Adrenal gland (tissue), 19 donors: ENCODE measurements at places on chromosomes 3 and 15. TPM values are rescaled to one million over a fixed set of nuclear protein-coding genes. Genes with fewer than 3 reads are reported as not detected.

CYP19A1 gene
- total RNA-seq: 0.65 TPM

- H3K27me3 ChIP-seq: no peaks in the 10 kb centered on the region
- peaks cover 51% of the 10 kb centered on the region for H3K4me1 ChIP-seq
- no peak overlapping the region for H3K27ac ChIP-seq
- no peak for DNase-seq
- H3K4me3 ChIP-seq: no peak overlapping the region
- no peaks in the 10 kb centered on the region for H3K36me3 ChIP-seq
Measured at GRCh38 chr3:107660306-107660976, 137.7 kb downstream of the BBX start.

DNA sequence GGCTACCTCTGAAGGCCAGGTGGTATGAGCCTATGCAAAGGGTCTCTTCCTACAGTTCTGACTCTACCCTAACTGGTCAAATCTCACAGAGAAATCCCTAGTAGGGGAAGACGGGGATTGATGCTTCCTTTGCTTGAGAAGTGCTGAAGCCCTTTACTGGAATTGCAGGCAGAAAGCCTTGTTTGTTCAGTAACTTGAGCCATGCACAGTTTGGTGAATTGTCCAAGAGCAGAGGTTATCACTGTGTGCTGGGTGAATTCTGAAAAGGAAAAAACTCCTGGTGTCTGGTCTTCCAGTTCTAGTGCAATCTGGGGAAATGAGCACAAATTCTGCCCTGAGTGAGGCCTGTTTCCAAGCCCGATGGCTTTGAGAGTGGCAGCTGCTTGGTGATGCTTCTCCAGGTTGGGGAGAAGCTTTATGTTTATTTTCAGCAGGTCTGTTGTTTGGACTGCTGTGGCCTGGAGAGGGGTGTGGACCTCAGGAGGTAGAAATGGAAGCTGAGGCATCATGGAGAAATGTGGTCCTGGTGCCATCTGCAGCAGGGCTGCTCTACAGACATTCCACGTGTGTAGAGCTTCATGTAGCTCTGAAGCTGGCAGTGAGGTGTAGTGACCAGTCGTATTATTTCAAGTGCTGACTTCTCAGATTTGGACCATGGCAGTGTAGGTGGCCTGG lies 60.9 kb downstream of the ARNT2 start:
- no peaks in the 10 kb centered on the region for H3K27me3 ChIP-seq
- H3K4me3 ChIP-seq: no peak overlapping the region
- no peaks in the 10 kb centered on the region for H3K36me3 ChIP-seq
- no peak overlapping the region for H3K27ac ChIP-seq
- H3K4me1 ChIP-seq: no peaks in the 10 kb centered on the region

- H3K27ac ChIP-seq: no peak overlapping the region
- H3K27me3 ChIP-seq: no peaks in the 10 kb centered on the region
- no peak for DNase-seq
- no peak overlapping the region for H3K4me3 ChIP-seq
Measured at GRCh38 chr3:138468886-138469285, 34.5 kb downstream of the ESYT3 start.

FAM98B gene
- total RNA-seq: 20.6 TPM

COLQ gene
- 0.60 TPM for total RNA-seq

DNA sequence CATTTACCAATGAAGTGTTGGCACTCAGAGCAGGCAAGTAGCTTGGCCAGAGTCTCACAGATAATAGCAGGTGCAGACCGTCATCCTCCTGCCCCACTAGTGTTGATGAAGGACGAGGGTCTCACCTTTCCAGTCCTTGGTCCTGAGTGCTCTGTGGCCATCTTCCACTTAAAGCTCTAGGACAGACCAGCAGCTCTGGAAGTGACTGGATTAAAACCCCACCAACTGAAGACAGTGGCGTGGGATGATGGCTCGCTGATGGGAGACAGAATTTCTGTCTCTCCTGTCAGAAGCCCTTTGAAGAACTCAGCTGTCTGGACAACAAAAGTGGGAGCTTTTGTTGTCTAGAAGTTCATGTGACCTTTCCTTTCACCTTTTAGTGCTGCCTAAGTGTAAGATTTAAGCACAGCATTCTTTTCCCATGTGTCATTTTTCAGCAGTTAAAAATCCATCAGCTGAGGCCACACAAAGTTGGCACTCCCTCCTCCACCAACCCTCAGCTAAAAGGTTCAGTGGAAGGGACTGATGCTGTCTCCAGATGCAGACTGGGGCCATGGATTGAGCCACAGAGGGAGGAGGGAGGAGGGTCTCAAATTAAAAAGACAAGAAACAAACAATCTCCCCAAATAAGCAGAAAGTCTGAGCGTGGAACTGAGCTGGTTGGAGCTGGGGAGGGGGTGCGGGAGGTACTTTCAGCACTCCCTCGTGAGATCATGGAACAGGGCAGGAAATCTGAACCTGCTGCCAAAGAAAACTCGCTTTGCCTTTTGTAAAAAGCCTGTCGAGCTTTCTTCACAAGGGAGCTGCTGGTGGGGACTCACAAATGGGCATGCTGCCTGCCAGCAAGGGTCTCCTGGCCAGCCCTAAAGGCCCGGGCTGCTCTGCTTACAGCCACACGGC lies 148.5 kb upstream of the CTDSPL start:
- no peak overlapping the region for H3K27ac ChIP-seq
- peak; percentile 29 for DNase-seq
- H3K36me3 ChIP-seq: no peaks in the 10 kb centered on the region
- H3K4me3 ChIP-seq: no peak overlapping the region
- peaks cover 43% of the 10 kb centered on the region for H3K4me1 ChIP-seq

ST3GAL6 gene
- 60.5 TPM for total RNA-seq

- H3K4me1 ChIP-seq: peaks cover 4% of the 10 kb centered on the region
- no peaks in the 10 kb centered on the region for H3K27me3 ChIP-seq
- no peak overlapping the region for H3K4me3 ChIP-seq
- H3K27ac ChIP-seq: no peak overlapping the region
- H3K36me3 ChIP-seq: no peaks in the 10 kb centered on the region
Measured at GRCh38 chr3:31670136-31670535, 137.4 kb downstream of the STT3B start.

- no peaks in the 10 kb centered on the region for H3K36me3 ChIP-seq
- no peak overlapping the region for H3K27ac ChIP-seq
- no peak overlapping the region for H3K4me3 ChIP-seq
- peaks cover 11% of the 10 kb centered on the region for H3K4me1 ChIP-seq
Measured at GRCh38 chr3:188516515-188516914, 362.6 kb downstream of the LPP start.

PTPN23 gene
- 33.1 TPM for total RNA-seq

DNA sequence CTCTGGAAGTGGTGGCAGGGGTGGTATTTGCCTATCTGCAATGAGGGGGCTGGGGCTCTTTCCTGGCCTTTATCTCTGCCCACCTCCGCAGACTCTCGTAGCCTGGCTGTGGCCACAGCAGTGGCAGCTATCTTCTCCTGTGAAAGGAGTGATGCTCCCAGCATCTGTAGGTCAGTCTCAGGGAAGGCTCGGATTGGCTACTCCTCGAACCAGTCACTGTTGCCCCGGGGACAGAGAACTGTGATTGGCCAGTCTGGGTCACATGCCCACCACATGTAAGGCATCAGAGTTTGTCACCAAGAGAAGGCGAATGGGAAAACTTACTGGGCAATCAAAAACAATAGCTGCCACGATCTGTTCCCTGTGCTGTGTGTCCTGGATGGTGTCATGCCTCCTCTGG lies 30.1 kb upstream of the FGD5 start:
- H3K4me1 ChIP-seq: no peaks in the 10 kb centered on the region
- no peaks in the 10 kb centered on the region for H3K27me3 ChIP-seq
- no peak for DNase-seq
- no peak overlapping the region for H3K27ac ChIP-seq

DNA sequence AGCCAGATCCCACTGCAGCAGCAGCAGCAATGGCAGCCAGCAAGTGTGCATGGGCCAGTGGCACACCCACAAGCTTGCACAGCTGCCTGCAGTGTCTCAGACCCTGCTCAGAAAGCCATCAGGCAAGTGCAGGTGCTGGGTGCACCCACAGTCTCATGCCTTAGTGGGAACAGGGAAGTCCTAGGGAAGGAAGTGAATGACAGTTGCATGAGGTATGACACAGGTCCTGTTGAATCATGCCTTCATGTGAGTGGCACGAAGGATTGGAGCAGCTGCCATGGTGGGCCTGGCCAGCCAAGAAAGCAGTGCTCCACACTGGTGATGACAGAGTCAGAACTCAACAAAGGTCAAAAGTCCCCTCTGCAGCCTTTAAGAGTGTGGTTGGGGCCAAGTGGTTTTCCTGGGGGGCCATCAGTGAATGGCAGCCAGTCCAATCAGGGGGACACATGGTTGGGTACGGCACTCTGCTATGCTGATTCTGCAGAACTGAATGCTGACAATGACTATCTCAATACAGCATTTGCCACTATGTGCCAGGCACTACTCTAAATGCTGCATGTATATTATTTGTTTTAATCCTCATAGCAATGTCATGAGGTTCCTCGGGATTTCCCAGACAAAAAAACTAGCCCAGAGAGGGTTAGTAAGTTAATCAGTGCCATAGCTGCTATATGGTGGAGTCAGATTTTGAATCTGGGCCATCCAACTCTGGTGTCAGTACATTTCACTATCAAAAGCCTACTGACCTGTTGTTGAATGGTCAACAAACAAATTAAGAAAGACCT lies 94.3 kb downstream of the AQP9 start:
- no peaks in the 10 kb centered on the region for H3K27me3 ChIP-seq
- no peak overlapping the region for H3K4me3 ChIP-seq
- H3K27ac ChIP-seq: no peak overlapping the region

DNA sequence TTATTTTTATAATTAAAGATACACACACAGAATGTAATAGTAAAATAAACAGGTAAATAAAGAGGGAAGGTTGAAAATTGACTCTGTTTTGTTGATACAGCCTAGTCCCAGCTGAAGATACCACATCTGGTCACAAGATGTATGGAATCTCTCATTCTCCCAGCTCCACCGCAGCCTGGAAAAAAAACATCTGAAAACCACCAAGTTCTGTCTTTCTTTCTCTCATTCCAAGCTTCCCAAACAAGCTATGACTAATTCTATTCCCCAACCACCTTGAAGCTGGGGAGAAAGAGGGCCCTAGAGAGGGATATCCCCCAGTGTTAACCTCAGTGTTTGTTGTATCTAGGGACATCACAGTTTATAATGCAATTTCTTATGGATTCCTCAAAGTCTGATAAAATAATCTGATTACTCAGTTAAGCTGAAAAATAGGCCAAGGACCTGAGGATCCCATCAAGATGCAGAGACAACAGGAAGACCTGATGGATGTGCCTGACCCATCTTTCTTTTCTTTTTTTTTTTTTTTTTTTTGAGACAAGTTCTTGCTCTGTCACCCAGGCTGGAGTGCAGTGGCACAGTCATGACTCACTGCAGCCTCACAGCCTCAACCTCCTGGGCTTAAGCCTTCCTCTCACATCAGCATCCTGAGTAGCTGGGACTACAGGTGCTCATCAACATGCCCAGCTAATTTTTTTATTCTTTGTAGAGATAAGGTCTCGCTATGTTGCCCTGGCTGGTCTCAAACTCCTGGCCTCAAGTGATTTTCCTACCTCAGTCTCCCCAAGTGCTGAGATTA lies 38.1 kb downstream of the SRGAP3 start:
- no peak for DNase-seq
- H3K4me1 ChIP-seq: peaks cover 15% of the 10 kb centered on the region
- H3K36me3 ChIP-seq: no peaks in the 10 kb centered on the region
- H3K27me3 ChIP-seq: no peaks in the 10 kb centered on the region

AGBL1 gene
- 0.07 TPM for total RNA-seq

- no peak overlapping the region for H3K27ac ChIP-seq
- DNase-seq: no peak
- no peaks in the 10 kb centered on the region for H3K36me3 ChIP-seq
- H3K4me3 ChIP-seq: no peak overlapping the region
- H3K4me1 ChIP-seq: no peaks in the 10 kb centered on the region
- H3K27me3 ChIP-seq: no peaks in the 10 kb centered on the region
Measured at GRCh38 chr15:51200792-51201191, 106.1 kb upstream of the TNFAIP8L3 start.

DNA sequence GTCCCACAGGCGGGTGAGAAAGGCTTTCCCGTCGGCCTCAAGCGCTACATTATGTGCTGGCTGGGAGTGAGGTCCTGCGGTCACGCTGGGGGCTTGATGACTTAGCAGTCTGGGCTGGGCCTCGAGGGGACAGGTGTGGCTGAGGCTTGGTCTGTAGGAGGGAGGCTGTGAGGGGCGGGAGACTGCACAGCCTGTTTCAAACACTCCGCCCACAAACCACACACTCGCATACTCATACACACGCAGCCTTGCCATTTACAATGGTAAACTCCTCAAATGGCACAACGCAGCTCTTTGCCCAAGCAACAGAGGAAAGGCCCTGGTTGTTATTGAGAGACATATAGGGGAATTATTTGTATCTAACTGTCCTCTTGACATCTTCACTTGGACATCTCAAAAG lies 32.4 kb upstream of the RASGRF1 start:
- DNase-seq: no peak
- H3K27me3 ChIP-seq: no peaks in the 10 kb centered on the region
- H3K27ac ChIP-seq: no peak overlapping the region
- H3K36me3 ChIP-seq: no peaks in the 10 kb centered on the region
- H3K4me1 ChIP-seq: no peaks in the 10 kb centered on the region
- no peak overlapping the region for H3K4me3 ChIP-seq

DNA sequence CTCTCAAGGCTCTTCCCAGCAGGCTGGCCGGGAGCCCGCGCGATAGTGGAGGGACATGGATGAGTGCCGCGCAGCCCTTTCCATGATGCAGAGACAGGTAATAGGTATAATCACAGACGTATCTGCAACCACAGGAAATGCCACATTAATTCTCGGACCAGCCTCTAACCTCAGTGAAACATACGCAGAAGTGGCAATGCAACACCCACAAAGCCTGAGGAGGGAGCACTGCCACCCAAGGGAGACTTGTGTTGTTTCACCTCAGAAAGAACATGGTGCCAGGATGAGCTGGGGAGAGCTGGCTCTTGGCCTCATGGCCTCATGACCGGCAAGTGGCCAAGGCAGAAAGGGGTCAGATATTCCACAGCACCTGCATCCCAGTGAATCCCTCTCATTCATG lies 39.0 kb downstream of the PGPEP1L start:
- no peak for DNase-seq
- no peaks in the 10 kb centered on the region for H3K36me3 ChIP-seq
- H3K27ac ChIP-seq: no peak overlapping the region
- no peaks in the 10 kb centered on the region for H3K27me3 ChIP-seq

- no peaks in the 10 kb centered on the region for H3K36me3 ChIP-seq
- no peak overlapping the region for H3K4me3 ChIP-seq
- DNase-seq: no peak
- H3K27ac ChIP-seq: peak overlapping the region; percentile 54
- H3K4me1 ChIP-seq: peaks cover 27% of the 10 kb centered on the region
Measured at GRCh38 chr3:43773273-43774094, 82.7 kb downstream of the ABHD5 start.

- no peak overlapping the region for H3K4me3 ChIP-seq
- no peaks in the 10 kb centered on the region for H3K4me1 ChIP-seq
- H3K36me3 ChIP-seq: no peaks in the 10 kb centered on the region
Measured at GRCh38 chr15:95162967-95163531, 931.7 kb downstream of the MCTP2 start.

- no peaks in the 10 kb centered on the region for H3K27me3 ChIP-seq
- no peak overlapping the region for H3K4me3 ChIP-seq
- DNase-seq: no peak
- H3K27ac ChIP-seq: no peak overlapping the region
Measured at GRCh38 chr3:164940745-164941144, 137.6 kb downstream of the SI start.

PLAAT1 gene
- 1.8 TPM for total RNA-seq

KIF23 gene
- 1.3 TPM for total RNA-seq

GRCh38 chr3:31776016-31776415 lies 205.0 kb downstream of the OSBPL10 start:
- H3K27ac ChIP-seq: no peak overlapping the region
- no peaks in the 10 kb centered on the region for H3K4me1 ChIP-seq
- no peaks in the 10 kb centered on the region for H3K27me3 ChIP-seq
- no peak overlapping the region for H3K4me3 ChIP-seq
- DNase-seq: no peak
